SK-MEL-5 (cell line): ENCODE measurements at places on chromosomes 13 and 19. TPM values are rescaled to one million over a fixed set of nuclear protein-coding genes. Genes with fewer than 3 reads are reported as not detected.

DNA sequence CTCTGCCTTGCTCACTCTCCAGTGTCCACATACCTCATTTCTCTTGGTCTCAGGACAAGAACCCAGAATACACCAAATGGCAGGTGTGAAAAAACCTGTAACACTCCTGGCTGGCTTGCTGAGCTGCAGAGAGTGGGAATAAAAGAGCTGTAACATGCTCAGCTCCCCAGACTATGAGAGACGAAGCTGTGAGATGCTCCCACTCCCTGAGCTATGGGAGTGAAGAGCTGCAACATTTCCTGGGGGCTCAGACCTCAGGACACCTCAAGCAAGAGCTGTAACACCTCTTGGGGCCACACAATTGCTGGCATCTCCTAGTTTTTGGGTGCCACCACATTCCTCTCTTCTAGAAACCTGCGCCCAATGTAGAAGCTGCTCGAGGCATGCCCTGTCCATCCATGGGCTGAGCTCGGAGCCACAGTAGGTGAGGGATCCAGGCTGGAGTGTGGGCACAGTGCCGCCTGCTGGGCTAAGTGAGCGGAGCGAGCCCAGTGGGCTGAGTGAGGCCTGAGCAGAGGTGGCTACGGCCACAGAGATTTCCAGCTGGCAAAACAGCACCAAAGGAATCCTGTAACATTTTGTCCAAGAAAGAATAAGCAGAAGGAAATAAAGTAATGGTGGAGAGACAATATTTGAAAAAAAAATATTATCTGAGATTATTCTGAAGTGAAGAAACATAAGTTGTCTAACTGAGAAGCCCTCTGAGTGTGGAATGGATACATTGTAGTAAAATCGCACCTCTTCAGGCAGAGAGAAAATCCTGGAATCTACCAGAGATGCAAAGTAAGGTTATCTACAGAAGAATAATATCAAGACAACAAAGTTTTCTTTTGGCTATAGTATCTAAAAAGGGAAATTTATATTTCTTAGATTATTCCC, 186.2 kb upstream of the PCDH9 start:
- DNase-seq = peak; percentile 80

DNA sequence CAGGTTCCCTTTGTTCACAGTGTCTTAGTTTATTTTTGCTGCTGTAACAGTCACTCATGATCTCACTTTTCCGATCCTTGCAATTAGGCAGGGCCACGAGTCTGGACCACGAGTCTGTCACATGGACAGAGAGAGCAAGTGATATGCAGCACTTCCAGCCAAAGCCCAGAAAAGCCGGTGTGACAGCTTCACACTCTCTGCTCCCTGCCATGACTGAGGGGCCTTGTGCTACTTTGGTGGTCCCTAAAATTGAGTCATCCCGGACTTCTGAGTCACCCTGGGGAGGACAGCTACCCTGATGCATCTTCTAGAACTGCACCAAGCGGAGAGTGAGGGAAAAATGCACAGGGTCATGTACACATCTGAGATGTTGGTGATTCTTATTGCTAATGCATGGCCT, 179.6 kb downstream of the EFNB2 start:
- DNase-seq = peak; percentile 12

DNA sequence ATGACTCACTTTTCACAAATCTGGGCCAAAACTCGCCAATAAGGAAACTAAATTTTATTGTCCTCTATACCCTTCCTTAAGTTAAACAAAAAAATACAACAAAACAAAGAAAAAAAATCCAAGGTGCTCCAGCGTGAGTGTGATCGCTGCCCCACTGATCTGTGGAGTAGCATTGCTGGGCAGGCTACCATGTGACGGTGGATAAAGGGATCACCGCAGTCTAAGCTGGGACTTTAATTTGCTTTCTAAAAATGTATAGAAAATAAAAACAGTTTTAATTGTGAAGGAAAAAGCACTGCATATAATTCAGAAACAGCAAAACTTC, 92.9 kb downstream of the FLT1 start:
- DNase-seq = no peak

DNA sequence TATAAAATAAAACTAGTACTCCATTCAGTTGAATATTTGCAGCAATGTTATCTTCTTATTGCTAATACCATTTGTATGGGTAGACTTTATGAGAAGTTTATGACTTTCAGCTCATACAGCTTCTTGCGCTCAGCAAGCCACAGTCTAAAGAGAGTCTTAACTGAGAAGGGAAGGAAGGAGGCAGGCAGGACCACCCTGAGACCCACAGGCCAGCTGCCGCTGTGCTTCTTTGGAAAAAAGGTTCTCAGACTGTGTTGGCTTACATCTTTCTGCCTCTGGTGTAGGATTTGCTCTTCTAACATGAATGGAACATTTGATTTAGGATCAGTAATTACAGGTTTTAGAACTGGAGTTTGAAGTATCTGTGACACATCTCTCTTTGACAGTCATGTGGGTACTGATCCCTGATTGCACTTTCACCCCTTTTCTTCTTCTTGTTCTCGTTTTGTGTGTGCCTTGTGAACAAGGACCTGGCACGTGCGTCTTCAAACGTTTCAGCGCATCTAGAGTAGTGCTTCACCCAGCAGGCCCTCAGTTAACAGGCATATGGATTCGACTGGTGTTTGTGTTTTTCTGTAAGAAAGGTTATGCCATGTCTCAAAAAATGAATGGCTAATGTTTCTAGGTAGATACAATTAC, 7.1 kb upstream of the GPR18 start:
- DNase-seq = no peak

- DNase-seq = no peak
These were observed 613.2 kb upstream of the KLF12 start for GRCh38 chr13:74747186-74747955.

GRCh38 chr19:33487901-33488800, 33.4 kb downstream of the PEPD start:
- no peak for DNase-seq

Gene IZUMO1
- total RNA-seq = not detected in 2 replicates

Gene HDGFL2
- 24.5 and 25.2 TPM in 2 replicates for total RNA-seq

Gene ANKRD24
- total RNA-seq = 0.05 and 0.16 TPM in 2 replicates

Gene PSG7
- total RNA-seq = not detected in 2 replicates

GRCh38 chr19:41535029-41535622, 40.8 kb upstream of the CEACAM21 start:
- DNase-seq = peak; percentile 45

DNA sequence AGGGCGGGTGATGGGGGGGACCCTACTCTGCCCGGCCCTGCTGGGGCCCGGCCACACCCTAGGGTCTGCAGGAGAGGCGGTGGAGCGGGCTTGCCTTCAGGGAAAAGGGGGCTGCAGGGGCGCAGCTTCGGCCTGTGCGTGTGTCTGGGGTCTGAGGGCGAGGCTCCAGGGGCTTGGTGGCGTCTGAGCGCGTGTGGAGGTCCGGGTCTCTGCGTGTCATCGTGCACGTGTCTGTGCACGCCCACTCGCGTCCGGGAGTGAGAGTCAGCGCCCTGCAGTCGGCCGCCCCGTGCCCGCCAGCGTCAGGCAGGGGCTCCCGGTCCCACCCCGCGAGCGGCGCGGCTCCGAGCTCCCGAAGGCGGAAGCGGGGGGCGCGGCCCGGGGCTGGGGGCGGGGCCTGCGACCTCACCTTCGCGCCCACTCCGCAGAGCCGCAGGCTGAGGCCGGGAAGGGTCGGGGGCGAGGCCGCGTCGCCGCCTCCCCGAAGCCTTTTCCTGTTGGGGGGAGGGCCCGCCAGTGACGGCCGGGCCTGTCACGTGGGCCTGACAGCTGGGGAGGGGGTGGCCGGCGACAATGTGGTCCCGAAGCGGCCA, at the start of gene ARHGAP45:
TSS of gene ARHGAP45 (plus strand) at position 420 of the 593 bp plus-strand sequence. CDS start 239 bp downstream, outside the sequence.
- DNase-seq = no peak
